Activated T-cell treated with anti-CD3 and anti-CD28 coated beads for 4 hours (primary cell): ENCODE measurements at places on chromosomes 3 and 15.

GRCh38 chr3:32180141-32180784 is 58.2 kb upstream of the CMTM8 start:
- DNase-seq = no peak

DNA sequence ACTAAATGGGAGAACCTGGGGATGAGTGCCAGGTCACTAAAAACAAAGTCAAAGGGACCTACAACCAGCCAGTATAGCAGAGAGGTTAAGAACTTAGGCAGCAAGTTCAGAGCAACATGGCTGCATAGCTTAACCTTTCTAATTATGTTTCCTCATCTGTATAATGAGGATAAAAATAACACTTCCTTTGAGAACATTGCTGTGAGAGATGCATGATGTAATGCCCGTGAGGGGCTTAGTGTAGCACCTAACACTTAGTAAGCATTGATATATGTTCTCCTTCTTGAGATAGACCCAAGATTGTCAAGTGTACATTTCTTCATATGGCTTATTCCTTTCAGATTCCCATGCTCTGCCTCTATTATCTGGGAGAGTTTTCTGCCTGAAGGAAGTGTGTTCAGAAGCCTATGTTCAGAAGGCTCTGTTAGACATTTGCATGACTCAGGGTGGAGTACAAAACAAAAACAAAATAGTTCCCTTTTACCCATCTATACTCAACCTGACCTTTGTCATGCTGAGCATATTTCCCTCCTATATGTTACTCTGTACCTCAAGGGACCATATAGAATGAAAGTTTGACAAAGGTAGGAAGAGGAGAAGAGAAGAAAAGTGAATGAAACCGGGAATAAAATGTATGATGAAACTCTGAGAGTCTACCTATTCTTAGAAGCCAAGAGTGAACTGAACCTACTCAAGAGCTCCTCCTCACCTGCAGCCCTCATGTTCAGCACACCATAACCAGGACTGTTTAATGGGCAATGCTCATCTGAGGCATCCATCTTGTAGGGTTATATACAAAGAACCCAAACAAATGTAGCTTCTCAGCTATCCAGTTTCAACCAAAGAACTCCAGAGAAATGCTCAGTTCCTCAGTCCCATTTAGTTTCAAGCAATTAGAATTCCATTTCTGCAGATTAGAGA is 70.7 kb upstream of the KCNMB2 start:
- no peak for DNase-seq

DNA sequence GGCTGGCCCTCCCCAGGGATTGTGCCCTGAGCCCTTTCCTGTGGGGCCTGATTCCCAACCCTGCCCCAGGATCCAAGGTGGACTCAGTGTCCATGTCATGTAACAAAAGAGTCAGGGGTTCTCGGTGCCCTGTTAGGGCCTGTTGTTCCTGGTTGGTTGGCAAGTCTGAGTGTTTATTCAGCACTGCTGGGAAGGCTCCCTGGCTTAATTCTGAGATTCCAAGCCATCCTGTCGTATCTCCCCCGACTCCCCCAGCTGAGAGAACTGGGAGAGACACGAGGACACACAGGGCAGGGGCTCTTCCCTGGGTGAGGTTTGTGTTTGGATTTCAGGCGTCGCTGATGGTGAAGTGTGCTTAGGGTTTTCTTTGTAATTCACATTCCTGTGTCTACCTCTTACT is 78.3 kb downstream of the EEFSEC start:
- DNase-seq = no peak

DNA sequence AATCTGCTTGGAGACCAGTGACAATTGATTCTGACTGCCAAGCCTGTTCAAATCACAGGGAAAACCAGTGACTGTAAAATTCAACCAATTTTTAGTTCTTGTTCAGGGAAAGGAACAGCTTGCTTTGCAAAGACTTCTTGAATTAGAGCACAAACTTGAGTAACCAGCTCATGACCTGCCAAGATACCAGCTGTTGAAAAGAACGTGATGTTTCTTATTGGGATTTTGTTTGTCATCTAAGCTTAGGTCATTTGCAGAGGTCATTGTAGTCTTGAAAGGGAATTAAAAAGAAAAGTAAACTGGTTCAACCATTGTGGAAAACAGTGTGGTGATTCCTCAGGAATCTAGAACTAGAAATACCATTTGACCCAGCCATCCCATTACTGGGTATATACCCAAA is 428.2 kb downstream of the GRM7 start:
- DNase-seq = no peak

DNA sequence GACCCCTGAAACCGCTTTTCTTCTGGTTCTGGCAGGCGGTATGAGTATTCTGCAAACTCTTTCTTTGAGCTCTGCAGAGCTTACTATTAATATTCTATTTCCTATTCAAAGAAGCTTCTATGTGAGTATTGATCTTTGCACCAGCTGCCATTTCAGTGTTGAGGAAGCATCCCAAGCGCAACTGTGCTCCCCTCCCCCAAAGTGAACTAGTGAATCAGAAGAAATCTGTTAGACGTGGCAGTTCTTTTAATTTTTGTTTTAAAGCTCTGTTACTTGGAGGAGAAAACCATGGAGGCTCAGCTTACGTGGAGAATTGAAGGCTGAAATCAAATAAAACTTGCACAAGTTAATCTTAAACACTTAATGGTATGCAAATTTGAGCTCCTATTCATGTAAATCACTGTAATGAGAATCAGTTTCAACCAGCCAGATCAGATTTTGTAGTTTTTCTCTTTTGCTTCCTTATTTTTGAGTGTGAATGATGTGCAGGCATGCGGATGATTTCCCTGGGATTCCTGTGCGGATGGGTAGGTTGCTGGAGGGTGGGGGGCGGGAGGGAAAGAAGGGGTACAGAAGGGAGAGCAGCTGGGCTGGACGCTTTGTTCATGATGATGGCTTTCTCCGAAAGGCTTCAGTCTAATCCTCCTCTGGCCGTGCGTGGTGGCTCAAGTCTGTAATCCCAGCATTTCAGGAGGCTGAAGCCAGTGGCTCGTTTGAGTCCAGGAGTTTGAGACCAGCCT is 16.1 kb upstream of the AGBL1 start:
- no peak for DNase-seq

GRCh38 chr3:146169891-146170290 is 8.9 kb upstream of the PLOD2 start:
- DNase-seq = no peak

- DNase-seq = no peak
These were observed 190.4 kb upstream of the BCL6 start for GRCh38 chr3:187935623-187936156.

DNA sequence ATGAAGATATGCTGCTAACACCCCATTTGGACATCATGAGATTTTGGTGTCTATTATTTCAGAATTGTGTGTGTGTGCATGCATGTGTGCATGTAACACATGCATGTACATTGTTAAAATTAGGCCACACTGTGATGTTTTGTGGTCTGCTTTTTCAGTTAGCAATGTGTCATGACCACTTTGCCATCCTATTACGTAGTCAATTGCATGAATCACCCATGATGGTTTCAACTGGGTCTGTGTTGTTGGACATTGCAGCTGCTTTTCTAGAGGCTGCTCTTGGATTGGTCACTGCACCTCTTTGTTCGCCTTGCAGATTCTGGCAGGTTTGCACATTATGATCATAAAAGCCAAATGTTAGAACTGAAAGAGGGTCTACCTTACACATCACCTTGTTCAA is 101.0 kb upstream of the THBS1 start:
- DNase-seq = no peak
